ENCODE measurements at places on chromosomes 7 and 10. TPM values are rescaled to one million over a fixed set of nuclear protein-coding genes. Genes with fewer than 3 reads are reported as not detected.
A peak's percentile ranks its signal among the peaks of the same experiment; 100 is the strongest.

DNA sequence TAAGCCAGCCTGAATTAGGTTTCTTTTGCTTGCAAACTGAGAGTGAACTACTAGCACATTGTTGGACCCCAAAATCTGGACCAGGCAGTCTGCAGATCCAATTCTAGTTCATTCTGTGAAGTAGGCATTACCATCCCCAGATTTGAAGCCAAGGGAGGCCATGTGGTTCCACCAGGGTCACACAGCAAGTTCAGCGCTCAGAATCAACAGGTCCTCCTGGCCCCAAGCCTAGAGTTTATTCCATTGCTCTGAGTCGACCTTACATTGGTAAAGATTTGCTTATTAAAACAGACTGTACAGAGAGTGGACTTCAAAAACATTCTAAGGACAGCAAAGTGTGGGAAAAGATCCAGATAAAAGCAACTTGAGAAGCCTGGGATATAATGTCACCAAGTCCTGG is 50.9 kb downstream of the AFAP1L2 start:
- DNase-seq, result no peak

DNA sequence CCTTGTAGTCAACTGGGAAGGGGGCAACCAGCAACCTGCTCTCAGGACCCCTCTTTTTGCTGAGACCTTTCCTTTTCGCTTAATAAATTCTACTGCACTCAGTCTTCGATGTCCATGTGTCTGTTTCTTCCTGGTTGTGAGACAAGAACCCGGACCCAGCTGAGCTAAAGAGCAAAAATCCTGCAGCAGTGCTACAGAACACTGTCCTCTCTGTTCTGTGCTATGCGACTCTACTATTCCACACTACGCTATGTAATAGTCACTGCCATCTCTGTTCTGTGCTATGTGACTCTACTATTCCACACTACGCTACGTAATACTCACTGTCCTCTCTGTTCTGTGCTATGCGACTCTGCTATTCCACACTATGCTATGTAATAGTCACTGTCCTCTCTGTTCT is 34.3 kb downstream of the DIP2C start:
- no peak for DNase-seq

GRCh38 chr10:3207351-3207750 is 34.8 kb upstream of the PITRM1 start:
- DNase-seq, result no peak

DNA sequence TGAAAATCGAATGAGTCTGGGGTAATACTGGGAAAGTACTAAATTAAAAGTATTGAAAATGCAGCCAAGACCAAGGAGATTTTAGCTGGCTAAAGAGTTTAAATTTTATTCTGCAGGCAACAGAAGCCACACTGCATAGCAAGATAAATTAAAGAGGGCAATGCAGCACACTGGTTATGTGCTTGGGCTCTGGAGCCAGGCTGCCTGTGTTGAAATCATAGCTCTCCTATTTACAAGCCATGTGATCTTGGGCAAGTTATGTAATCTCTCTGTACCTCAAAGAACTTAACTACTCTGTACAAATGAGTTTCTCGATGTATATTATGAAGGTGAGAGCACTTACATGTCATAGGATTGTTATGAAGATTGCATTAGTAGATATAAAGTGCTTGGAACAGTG is 9.9 kb downstream of the SLC25A13 start:
- no peak for DNase-seq

DNA sequence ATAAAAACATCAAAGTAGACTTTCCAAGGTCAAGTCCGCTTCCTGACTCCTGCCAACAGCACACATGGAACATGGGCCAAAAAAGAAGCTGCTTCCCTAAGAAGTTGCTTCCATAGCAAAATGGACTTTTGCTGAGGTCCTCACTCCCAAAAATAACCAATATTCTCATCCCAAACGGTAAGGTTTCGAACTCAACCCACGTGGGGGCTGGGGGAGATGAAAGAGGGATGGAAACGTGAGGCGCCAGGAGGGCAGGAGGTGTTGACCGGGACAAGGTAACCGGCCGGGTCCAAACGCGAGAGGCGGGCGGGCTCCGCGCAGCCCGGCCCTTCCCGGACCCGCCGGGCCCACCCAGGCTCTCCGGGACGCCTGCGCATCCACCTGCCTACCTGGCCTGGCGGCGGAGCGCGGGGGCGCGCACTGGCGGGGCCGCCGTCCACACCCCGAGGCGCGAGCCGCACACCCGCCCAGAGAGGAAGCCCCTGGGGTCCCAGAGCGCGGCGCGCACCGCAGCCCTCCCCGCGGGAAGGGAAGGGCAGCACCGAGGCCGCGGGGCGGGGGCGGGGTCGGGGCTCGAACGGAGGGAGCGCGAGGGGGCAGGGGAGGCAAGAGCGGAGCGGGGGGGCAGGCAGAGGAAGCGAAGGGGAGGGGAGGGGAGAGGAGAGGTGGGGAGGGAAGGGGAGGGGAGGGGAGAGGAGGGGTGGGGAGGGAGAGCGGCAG is 742 bp downstream of the LMBR1 start:
- DNase-seq, result peak; percentile 85

DNA sequence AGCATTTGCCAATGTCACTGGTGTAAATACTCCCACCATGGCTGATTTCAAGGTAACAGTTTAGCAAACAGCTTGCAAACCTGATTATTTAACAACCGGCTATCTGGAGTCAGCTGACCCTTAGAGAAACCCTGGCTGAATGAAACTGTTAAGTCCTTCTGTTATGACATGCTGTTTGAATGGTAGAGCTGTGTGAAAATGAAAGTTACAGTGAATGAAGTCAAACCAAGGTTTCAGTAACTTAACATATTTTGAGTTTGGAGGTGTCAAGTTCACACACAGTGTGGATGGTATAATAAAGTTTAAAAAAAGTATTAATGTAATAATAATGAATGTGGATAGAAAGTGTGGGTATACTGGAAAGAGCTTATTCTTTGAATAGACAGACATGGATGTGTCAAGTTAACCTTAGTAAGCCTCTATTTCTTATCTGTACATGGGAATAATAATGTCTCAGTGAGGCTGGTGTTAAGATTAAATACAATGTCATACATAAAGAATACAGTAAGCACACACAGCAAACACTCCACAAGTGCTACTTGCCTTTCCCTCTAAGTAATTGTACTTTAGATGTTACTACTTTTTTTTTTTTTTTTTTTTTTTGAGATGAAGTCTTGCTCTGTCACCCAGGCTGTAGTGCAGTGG is 150.4 kb downstream of the TAX1BP1 start:
- DNase-seq, result no peak

DNA sequence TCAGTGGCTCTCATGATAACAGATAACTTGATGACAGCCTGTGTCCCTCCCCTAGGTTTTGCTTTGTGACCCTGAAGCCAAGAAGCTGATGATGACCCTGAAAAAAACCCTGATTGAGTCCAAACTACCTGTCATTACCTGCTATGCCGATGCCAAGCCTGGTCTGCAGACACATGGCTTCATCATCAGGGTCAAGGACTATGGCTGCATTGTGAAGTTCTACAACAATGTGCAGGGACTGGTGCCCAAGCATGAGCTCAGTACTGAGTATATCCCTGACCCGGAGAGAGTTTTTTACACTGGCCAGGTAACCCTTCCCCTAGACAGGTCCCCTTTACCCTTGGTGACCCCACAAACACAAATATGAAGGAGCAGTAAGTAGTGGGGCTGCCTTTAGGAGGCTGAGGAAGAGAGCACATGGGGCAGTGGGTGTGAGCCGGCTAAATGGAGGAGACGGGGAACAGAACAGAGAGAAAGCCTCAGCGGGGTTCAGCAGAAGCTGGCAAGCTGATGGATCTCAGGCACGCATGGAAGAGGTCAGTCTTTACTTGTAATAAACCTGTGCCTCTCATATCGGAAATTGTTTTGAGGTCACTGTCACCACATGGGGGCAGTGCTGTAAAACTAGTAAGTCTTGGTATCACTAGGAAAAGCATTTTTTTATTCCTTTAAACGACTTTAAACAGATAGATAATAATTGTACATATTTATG is 20.2 kb downstream of the PDCD11 start:
- DNase-seq, result no peak

DNA sequence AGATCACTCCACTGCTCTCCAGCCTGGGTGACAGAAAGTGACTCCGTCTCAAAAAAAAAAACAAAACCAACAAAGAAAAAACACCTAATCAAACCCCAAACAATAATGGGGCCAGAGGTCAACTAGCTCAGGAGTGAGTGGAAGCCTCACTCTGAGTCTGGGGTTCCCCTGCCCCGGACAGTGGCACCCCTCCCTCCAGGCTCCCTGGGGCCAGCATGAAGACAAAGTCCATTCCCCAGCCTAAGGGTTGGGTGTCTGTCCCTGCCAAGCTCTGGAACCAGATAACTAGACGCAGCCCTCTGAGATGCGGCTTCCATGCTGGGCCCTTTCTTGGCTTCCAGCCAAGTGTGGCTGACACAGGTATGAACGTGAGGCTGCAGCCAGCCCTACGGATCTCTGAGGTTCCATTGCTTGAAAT is 1.7 kb upstream of the FUOM start:
- DNase-seq, result no peak

DNA sequence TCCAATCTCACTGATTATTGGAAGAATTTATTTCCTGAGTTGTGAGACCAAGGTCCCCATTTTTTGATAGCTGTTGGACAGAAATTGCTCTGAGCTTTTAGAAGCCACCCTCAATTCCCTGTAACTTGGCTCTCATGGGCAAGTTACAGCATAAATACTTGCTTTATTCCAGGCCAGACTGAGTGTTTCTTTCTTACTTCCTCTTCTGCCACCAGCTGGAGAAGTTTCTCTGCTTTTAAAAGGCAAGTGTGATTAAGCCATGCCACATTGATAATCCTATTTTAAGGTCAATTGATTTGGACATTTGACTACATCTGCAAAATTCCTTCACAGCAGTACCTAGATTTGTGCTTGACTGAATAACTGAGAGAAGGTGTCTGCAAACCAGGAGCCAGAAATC is 14.1 kb upstream of the TAS2R41 start:
- DNase-seq, result no peak

DNA sequence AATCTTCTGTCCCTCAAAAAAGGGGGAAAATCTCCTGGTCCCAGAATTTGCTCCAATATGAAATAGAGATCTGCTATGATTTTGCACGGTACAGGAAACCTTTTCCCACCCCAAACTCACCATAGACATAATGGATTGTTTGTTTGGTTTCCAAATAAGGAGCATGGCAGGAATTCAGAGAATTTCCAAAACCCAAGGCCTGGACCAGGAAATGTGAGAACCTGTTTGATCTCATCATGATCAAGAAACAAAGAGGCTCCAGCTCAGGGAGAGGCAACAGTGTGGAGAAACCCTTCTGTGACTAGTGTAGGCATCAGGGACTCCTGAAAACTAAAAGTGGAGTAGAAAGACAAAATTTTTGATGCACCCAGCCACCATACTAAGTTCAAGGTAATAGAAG is 1548.1 kb upstream of the LRRTM3 start:
- DNase-seq, result no peak

DNA sequence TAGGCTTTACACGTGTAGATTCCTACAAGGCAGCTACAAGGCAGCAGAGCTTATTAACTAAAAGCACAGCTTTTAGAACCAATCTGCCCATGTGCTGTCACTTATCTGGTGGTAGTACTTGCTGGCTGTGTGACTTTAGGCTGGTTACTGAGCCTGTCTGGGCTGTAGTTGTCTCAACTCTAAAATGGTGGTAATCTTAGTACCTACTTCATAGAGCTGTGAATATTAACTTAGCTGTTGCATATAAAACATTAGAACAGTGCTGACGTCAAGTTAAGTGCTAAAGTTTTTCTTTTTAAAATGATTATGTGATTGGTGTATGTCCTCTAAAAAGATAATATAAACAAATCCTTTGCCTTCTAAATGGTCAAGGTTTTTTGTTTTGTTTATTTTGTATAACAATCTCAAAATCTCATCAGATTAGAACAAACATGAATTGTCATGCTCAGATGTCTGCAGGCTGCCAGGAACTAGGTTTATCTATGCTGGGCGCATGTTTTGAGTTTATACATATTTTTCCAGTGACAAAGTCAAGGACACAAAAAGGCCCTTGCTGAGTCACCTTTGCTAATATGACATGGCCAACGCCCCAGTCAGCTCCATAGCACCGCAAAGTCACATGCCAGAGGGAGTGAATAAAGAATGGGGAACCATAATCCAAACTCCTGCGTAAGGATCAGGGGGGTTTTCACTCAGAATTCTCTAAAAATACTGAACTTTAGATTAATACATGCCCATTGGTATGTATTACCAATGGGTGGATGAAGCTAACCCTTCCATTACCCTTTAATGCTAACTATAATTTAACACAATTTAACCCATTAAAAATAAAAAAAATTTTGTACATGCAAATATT is 39.8 kb upstream of the ARL4A start:
- no peak for DNase-seq

- no peak for DNase-seq
Measured at GRCh38 chr7:22262538-22262937, 94.4 kb downstream of the RAPGEF5 start.

DNA sequence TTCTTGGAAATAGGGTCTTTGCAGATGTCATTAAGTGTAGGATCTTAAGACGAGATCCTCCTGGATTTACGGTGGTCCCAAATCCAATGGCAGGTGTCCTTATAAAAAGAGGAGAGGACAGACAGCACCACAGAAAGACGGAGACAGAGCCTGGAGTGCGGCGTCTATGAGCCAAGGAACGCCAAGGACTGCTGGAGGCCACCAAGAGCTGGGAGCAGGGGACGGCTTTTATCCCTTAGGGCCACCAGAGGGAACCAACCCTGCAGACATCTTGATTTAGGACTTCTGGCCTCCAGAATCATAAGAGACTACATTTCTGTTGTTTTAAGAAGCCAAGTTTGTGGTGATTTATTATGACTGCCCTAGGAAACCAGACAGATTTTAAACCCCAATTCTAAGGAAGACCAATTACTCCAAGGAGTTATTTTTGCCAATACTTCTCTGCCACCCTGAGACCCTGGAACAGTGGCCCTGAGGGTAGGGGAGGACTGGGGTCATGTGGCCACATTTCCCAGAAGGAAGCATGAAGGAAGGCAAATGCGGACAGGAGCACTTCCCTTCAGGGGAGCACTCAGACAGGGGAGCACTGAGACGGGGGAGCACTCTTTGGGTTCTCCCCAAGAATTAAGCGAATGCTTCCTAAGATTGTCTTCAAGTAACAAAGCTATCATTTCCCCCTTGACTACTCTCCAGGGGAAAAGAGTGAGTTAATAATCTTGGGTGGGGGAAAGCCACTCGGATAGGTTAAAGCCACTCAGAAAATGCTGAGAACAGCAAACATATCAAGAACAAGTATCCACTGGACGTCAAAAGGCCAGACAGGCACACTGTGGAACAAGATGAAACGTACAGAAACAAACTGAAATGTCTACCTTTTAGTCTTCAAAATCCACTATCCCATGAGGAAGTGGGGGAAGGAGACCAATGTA is 67.5 kb downstream of the CHST15 start:
- no peak for DNase-seq

The GIMAP4 gene
- not detected for total RNA-seq

The HOXA5 gene
- total RNA-seq, result not detected

The SH2D4B gene
- not detected for total RNA-seq

The MUC12 gene
- not detected for total RNA-seq
